Muscle of leg (tissue), 16 donors: ENCODE measurements at places on chromosomes 4 and X.
A peak's percentile ranks its signal among the peaks of the same experiment; 100 is the strongest.

DNA sequence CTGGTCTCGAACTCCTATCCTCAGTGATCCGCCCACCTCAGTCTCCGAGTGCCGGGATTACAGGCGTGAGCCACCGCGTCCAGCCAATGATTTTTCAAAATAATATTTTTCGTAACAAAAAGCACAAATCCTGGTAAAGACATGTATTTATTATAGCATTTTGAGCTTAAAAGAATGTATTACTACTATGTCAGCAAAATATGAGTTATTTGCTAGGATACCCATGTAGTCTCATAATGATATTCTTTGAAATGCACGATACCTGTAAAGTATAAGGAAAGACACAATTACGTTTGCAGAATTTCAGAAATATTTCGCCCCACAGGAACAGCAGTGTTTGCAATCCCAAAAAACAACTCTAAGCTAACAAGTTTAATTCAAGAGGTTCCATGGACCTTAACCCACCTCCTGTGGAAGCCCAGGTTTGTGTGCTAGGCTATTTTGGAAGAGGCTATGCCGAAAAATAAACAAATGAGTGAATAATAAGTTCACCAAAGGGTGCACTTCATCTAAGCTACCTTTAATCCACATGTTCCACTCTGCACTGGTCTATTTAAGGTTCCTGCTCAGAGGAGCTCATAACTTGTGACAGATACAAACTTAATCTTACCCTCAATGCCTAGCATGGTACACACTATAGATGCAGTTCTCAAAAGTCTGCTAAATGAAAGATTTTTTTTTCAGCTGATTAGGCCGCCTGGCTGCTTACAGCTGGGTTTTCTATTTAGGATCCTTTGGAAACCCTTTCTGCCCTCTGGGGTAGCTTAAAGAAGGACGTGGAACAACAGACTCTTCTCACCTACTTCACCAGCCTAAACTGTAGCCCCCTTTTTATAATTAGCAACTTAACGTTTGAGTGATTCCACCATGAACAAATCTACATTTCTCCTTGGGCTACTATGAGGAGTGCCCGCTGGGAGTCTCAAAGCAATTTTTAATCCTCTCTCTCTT lies 5.0 kb downstream of the FRYL start:
- no peak for DNase-seq

DNA sequence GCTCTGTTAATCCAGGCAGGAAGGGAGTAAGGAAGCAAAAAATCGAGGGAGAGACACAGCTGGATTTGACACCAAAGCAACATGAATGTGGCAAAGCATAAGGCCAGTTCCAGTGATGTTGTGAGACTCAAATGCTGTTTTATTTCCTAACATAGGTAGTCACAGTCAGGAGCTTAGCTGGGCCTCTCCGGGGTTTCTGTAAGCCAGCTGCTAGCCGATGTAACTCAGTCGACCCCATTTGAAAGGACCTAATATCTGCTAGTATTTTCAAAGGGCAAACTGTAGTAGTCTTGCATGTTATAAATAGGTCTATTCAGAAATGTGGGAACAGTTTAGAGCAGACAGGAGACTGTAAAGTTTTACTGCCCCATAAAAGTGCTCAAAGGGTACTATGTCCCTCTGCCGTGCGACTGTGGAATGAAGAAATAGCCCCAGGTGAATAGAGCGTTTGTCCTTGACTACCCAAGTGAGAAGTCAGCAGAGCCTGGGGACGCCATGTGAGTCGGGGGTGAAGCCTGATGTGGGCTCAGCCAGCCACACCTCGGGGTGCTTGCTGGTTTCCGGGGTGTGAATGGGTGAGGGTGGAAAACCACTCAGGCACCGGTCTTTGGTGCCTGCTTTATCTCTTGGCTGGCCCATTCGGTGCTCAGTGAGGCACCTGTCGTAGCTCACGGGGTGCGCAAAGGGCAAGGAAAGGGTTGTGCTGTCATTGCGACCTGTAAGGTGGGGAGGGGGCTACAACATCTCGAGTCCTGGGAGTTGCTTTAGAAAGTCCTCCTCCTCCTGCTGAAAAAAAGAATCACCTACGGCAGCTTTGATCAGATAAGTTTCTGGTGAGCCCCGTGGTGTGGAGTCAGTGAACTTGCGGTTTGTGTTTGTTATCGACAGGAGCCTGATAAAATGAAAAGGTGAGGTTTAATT lies 745 bp downstream of the TRIM2 start:
- no peak for DNase-seq

DNA sequence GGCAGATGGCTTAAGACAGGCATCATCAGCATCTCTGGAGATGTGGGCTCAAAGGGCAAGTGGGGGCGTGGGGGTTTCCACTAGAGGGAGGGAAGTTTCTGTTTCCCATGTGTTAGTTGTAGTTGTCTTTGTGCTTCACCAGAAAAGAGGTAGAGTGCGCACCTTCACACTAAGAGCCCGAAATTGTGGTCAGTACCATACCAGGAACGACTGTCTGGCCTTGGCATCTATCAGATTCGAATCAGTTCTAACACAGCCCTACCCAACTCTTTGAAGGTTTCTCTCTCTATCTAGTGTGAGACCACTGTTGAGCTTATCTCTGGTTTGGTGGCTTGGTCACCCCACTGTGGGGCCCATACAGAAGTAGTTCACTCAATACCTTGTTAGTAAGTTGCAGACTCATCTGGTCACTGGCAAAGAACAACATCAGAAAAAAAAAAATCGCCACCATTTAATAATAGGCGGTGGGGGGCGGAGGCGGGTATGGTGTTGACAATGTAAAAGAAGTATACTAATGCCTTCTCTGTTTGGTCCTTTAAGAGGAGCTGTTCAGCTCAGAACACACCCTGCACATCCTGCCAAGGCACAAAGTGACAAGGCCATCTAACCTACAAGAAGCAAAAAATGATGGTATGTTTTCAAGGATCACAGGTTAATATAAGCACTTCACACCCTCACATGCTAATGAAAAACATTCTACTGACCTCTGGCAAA lies 71.1 kb downstream of the NYX start:
- DNase-seq = no peak

DNA sequence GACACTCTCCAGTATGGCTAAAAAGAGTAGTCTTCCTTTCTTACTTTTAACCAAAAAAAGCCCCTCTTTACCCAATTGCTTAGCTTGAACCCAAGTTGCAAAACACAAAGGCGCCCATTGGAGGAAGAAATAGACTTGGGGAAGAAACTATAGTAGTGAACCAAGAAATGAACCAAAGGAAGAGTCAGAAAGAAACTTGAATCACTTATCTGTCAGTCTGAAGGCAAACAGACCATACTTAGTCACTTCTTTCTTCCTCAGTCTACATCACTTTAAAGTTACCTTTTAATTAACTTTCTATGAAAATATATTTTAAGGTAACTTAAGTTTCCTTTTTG lies 161.4 kb upstream of the GIMD1 start:
- DNase-seq = no peak

- peak; percentile 65 for DNase-seq
Measured at GRCh38 chr4:140743194-140743931, 12.8 kb downstream of the TBC1D9 start.

GRCh38 chr4:176925962-176926361 lies 133.2 kb upstream of the VEGFC start:
- DNase-seq = no peak

DNA sequence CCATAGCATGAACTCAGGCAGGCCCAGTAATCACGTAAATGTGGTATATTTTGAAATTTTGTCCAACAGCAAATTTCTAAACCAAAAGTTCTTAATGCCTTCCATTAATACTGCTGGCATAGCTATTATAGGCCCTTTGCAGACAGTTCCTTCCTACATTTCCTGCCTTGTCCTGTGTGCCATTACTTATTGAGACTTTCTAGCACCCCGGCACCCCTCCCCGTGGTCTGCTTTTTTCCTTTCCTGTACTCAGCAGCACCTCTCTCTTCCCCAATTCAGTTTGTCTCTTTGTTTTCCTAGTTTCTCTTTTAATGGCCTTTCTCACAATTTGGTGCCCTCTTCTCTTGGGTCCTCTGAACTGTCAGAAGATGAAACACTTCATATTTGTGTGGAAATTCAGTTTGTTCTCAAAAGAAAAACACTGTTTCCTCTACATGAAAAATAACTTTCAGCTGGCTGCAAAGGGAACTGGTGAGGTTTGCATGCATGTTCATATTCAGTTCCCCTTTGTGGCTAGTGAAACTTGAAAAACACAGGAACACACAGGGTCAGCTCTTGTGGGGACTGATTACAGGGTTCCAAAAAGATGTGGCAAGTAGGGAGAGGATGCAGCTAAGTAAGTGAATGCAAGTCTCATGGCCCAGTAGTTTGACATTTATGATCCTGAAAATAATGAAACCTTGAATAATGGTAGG lies 17.1 kb downstream of the GPR34 start:
- DNase-seq = peak; percentile 71

GRCh38 chr4:24877868-24878635 lies 34.8 kb downstream of the CCDC149 start:
- no peak for DNase-seq

DNA sequence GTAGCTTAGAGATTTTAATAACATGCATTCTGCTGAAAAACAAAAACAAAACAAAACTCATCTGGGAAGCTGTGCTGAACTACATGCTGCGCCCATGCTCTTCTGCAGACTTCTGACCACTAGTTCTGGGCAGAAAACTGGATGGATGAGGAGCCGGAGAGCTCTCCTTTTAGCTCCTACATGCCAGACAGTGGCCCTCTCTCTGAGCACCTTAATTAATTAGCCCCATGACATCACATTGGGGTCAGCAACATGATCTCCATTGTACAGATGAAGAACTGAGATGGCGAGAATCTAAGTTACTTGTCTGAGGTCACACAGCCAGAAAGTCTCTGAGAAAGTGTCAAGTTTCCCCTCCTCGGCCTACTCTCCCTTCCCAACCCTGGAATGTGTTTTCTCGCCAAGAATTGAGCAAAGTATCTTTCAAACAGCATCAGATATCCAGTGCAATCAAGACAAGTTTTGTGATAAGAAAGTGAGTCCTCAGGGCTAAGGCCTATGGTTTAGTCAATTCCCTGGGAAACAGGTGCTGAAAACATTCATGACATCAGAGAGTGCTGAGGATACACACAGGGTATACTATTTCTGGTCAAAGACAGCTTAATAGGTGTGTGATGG lies 21.6 kb downstream of the SCD5 start:
- DNase-seq = peak; percentile 58

DNA sequence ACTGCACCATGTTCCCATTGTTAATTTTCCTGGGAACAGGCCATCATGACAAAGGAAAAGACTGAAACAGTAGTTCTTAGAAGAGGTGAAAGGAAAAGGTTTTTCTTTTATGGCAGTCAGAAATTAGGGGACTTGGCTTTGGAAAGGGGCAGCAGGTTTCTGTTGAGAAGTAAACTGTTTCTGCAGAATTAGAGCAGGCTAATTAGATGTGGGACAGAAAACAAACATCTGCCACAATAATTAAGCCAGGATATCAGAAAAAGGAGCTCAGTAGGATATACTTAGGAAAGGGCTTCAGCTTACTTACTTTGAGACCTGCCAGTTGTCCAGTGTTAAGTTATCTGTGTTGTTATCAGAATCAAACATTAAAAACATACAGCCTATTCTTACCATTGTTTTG lies 36.7 kb upstream of the STPG2 start:
- DNase-seq = no peak

DNA sequence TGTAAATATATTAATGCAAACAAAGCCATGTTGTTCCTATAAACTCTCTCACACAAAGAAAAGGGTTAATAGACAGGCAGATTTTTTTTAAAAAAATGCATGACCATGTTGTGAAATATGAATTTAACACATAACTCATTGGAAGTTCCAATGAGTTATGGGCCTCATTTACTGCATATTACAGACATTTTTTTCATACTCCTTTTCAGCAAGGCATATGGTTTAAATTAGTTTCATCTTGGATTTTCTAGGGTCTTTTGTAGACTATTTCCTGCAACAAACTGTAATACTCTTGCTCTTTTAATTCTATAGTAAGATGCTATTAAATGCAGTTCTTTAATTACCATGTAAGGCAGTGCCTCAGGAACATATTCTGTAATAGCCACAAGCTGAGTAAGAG lies 323.1 kb downstream of the GBA3 start:
- DNase-seq = no peak

- no peak for DNase-seq
Measured at GRCh38 chr4:101415962-101416361, 68.6 kb upstream of the PPP3CA start.

DNA sequence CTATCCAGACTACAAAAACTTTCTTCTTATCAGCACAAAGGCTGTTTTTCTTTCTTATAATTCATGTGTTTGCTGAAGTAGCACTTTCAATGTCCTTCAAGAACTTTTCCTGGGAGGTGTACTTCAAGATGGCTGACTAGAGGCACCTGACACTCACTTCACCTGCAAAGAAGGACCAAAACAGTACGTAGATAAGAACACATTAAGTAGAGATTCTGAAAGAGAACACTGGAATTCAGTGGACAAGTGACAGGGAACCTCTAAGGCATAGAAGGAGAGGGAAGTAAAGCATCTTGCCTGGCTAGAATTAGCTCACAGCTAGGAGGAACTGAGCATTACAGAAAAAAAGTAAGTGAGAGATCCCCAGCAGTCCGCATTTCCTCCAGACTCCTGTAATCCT lies 21.7 kb upstream of the BMP15 start:
- no peak for DNase-seq

GRCh38 chr4:121564840-121565375 lies 131.9 kb downstream of the ANXA5 start:
- peak; percentile 41 for DNase-seq

GRCh38 chr4:6115746-6116586 lies 84.4 kb downstream of the JAKMIP1 start:
- no peak for DNase-seq

- DNase-seq = peak; percentile 5
Measured at GRCh38 chr4:42280327-42281095, 116.8 kb upstream of the SHISA3 start.

DNA sequence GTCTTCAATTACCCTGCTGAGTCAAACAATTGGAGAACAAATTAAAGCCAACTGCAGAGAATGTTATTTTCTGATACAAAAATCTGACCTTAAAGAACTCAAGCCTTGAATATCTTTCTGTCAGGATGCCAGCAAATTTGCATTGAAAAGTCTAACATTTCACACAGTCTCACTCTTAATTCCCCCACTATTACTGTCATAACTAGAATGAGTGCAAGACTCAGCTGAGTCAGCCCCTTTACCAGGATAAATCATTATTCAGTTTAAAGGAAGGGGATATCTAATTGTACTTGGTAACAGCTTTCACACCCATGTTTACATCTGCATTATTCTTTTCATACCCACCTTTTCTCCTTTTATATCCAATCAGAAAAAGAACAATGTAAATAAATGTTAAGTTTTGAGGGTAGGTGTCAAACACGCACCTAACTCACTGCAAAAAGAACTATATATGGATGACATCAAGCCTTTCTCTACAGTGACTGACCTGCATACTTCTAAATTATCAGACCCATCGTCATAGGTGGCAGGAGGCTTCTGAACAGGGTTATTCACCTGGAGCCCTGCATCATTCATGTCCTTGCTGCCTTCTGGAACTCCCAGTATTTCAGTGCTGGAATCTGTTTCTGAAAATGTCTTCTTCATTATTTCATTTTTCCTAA lies 117.4 kb downstream of the TMA16 start:
- DNase-seq = no peak

DNA sequence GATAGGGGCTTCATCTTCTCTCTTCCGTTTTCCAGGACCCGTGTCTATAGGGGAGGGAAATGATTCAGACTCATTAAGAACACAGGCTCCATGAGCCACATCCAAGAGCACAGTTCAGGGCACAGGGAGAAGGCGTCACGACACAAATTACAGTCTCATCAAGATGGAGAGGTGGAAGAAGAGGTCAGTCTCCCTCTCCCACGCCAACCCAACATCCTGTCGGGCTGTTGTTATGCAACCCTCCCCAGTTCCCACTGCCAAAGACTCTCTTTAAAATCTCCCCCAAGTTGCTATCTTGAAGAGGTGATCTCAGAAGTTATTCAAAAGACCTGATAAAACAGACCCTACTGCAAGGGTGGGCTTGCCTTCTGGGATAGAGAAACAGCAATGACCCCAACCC lies 12.6 kb downstream of the ZMYM3 start:
- DNase-seq = no peak
